ENCODE measurements at places on chromosomes 11 and 22.

DNA sequence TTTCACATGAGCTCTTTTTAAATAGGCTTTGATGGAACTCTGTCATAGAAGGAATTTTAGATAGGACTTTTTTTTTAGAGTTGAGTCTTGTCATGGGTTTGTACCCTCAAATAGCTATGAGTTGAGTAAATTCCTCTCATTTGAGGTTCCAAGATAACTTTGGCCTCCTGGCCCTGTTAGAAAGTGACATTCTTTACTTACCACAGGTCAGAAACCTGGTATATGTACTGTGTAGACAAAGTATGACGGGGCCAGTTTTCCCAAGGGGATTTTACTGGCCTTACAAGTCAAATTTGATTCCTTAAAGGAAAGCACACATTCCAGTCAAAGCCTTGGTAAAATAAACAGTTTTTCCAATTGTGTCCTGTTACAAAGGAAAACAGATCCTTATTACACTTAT, 729.3 kb upstream of the LUZP2 start:
- DNase-seq = no peak

DNA sequence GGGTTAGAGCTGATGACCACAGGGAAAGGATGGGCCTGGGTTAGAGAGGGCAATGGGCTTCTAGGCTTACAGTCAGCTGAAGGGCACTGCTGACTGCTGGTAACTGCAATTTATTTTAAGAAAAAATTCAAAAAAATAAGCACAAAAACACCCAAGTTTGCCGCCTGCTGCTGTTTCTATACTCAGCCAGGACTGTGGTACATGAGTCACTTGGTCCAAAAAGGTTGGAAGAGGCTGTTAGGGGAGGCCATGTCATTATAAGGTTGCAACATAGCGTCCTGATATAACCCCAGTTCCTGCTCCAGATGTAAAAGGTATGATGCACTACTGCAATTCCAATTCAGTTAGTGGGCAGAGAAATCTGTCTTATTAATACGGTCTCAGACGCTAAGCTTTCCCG, 98.9 kb downstream of the ETS1 start:
- DNase-seq = no peak

DNA sequence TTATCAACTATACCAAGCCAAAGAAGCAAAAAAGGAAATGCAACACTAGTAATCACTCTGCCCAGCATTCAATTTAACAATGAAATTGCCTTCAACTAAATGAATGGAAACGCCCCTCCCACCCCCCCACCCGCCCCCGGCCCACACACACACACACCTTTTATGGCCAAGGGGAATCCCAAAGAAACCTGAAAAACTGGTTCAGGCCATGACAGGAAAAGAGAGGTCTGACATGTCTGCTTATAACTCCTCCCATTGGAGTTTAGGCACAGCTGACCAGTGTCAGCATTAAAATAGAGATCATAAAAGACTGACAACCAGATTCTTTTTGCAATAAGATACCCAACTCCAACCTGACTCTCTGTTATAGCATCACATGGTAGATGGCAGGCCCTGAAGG, 42.6 kb downstream of the ACER3 start:
- no peak for DNase-seq

DNA sequence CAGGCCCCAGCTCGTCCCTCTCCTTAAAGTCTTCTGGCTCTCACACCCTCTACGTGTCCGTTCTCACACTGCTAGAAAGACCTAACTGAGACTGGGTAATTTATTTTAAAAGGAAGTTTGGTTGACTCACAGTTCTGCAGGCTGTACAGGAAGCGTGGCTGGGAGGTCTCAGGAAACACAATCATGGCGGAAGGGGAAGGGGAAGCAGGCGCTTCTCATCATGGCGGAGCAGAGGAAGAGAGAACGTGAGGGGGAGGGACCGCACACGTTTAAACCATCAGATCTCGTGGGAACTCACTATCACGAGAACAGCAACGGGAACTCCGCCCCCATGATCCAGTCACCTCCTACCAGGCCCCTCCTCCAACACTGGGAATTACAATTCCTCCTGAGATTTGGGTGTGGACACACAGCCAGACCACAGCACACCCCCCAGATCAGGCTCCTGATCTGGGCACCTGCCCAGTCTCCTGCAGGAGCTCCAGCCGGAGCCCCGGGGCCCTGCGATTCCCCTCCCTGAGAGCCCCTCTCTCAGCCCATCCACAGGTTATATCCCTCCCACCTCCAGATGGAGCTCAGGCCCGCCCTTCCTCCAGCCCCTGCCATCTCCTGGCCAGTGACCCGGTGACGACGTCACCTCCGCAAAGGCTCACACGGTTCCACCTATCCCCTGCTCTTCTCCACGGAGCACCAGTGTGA, 170.2 kb downstream of the BRD1 start:
- DNase-seq = no peak

DNA sequence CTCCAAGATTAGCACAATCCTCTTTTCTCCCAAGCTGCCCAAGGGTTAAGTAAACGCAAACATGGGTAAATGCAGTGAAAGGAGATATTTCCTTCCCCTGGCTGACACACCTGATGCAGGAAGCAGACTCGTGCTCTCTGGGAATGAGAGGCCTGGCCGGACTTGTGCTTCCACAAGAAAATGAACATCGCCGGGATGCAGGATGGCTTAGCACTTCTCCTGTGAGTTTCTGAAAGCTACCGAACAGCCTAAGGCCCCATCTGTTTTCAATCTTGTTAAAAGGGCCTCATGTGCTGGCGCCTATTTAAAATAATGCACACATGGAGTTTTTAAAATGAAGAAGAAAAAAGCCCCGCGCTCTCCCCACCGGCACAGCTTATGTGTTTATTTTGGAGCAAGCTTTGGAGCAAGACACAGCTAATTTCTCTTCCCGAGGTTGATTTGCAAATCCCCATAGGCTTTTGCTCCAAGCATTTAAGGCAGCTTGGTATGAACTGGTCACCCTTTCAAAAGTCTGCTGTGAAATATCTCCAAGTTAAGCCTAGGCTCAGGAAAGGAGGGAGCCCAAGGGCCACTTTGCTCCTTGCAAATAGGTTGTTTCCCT, 100.9 kb downstream of the SYN3 start:
- peak; percentile 41 for DNase-seq
